ENCODE measurements at places on chromosomes 7 and 10. TPM values are rescaled to one million over a fixed set of nuclear protein-coding genes. Genes with fewer than 3 reads are reported as not detected.

GRCh38 chr7:154795014-154795413, 207.9 kb downstream of the PAXIP1 start:
- no peak for DNase-seq

PROSER2 gene
- 2.9 TPM for total RNA-seq

ASCC1 gene
- total RNA-seq, result 25.2 TPM

GRCh38 chr10:3806603-3807002, 21.6 kb upstream of the KLF6 start:
- no peak for DNase-seq

GRCh38 chr7:34776748-34777358, 118.8 kb downstream of the NPSR1 start:
- no peak for DNase-seq

TET1 gene
- 4.0 TPM for total RNA-seq

GPR85 gene
- total RNA-seq, result 1.9 TPM

DNA sequence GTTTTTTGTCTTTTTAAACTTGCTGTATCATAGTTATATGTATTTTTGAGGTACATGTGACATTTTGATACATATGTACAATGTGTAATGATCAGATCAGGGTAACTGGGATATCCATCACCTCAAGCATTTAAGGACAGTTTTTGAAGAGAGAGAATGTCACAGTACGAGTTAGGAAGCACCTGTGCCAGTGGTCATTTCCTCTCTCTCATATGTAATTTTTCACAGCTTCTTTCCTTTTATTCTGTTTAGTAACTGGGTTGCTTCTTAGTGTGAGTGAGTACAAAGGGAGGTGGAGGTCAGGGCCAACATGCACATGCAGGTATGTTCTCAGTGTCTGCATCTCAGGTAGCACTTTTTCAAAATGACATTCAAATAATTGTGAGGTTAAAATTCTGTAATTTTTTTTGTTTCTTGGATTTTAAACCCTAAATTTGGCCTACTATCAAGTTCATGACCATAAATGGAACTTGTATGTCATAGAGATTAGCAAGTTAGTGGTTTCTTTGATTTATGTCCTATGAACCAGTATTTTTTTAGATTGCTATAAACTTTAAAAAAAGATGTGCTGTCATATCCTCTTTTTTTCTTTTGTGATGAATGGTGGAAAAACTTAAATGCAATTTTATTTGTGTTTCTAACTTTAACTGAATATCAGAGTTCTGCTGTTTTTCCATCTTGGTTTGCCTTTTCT, 42.7 kb downstream of the SNX10 start:
- DNase-seq, result no peak

DNA sequence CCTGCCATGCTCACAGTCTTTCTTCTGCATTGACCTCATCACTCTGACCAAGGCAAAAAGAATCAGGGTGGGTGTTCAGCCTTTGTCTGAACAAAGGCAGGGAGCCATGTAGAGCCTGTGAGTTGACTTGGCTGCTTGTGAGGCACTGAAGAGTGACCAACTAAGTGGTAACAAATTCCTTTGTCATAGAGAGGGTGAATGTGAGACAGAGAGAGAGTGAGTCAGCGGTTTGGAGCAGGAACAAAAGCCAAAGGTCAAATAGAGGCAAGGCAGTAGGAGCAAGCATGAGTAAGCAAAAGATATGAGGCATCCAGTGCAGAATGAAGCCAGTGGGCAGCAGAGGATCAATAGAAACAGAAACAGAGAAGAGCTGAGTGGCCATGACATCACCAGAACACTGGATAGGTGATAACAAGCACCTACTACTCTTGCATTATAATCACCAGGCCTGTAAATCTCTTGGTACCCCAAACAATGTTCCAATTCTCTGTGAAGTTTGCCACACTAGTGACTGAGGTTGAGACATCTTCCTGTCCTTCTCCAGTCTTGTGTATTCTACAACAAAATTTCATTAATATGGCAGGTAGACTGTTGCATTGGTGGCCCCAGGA, 116.2 kb upstream of the LAMB4 start:
- DNase-seq, result peak; percentile 31

DNA sequence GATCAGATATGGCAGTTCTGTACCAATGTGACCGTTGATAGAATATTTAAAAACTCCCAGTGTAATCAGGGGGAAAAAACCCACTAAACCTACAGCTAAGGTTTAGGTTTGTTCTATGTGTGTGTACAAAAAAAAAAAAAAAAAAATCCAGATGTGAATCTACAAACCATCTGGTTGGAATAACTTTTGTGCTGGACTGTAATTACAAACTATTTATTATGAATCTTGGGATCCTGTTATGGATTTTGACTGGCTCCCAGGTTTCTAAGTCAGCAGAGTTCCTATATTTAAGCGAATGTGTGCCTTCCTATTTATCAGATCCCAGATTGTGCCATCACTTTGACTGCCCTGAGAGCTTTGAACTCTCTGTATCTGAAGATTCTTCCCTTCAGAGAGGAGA, 29.1 kb downstream of the BMPER start:
- DNase-seq, result no peak

DNA sequence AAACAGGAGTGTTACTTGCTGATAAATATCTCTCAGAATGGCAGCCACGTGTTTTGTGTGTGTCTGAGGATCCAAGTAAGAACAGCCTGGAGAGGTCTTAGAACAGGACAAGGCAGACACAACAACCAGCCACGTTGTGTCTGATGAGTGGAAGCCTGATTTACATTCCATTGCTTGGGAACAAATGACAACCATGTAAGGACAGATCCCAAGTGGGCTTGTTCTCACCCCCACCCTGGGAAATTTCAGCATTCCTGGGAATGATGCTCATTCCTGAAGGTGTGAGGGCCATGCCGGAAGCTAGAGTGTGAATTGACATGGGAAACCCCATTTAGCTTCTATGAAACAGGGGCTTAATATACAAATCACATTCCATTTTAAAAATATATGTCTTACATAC, 35.9 kb downstream of the IL6 start:
- DNase-seq, result no peak

SLC18A3 gene
- not detected for total RNA-seq

DNA sequence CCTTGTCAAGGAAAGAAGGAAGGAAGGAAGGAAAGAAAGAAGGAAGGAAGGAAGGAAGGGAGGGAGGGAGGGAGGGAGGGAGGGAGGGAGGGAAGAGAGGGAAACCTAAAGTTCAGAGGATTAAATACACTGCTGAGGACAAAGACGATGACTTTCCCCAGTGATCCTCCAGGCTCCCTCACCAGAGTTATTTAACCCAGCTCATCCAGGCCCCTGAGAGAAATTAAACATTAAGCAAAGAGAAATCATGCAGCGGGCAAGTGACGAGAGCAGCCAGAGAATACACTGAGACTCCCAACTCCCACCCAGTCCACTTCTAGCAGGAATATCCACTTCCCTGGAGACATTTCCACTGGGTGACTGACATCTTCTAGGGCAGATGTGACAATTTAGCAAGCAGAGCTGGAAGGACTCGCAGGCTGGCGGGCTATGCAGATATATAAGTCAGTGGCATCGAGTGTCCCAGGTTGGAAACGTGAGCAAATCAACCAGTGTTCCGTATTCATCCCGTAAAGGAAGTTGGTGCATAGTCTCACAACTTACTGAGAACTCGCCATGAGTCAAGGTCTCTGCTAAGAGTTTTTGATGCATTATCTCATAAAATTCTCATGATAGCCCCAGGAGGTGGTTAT, 48.7 kb downstream of the CALML3 start:
- no peak for DNase-seq

- DNase-seq, result peak; percentile 30
Observed at GRCh38 chr10:1737222-1738061, at the start of gene ADARB2. Gene ADARB2, minus strand, starts transcription at chr10:1737525.

LRRD1 gene
- total RNA-seq, result not detected

DNA sequence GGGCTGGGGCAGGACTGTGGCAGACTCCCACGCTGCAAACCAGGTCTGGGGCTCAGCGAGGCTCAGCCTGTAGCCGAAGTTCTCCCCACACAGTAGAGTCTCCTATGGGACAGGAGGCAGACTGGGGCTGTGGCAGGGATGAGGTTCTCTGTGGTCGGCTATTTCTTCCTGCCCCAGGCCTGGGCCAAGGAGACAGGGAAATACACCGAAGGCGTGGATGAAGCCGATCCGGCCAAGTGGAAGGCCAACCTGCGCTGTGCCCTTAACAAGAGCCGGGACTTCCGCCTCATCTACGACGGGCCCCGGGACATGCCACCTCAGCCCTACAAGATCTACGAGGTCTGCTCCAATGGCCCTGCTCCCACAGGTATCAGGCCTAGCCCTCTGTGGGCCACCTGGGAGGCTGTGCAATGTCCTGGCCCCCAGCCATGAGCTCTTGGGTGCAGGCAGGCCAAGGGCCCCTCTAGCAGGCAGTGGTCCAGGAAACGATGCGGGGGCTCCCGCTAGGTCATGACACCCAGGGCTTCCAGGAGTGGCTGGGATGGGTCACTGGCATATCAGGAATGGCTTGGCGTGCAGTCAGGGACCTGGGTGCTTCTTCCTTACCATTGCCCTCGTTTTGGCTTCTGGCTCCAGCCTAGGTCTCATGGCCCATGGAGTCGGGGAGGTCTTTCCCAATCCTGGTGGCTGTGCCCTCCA, 8.1 kb downstream of the IRF5 start:
- no peak for DNase-seq

DNA sequence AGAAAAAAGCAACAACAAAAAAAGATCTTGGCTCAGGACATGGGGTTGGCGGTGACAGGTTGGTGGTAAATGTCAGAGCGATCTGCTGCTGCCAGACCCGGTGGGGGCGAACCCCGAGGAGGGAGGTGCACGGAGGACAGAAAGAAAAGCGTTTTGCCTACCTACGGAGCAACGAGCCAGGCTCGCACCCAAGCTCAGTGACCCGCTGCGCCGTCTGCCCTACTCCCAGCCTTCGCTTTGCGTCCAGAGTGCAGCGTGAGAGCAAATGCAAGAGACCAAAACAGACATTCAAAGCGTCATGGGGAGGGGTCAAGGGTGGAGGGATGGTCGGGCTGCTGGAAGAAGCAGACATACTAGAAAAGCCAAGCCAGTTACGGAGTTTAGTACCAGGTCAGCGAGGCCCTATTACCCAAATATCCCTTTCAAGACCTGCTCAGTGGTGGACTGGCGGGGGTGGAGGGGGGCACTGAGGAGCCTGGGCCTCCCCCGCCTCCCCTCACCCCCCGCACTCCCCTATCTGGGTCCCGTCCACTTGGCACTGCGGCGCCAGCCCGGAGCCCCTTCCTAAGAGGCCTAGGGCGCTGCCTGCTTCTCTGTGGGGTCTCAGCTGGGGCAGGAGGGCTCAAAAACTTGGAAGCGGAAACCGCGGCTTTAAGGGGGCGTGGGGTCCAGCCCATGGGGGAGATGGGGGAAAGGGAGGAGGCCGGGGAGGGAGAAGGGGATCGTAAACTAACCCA, 66.9 kb downstream of the SLC29A4 start:
- no peak for DNase-seq

- DNase-seq, result no peak
Observed at GRCh38 chr7:40780460-40780859, 645.7 kb downstream of the SUGCT start.

DNA sequence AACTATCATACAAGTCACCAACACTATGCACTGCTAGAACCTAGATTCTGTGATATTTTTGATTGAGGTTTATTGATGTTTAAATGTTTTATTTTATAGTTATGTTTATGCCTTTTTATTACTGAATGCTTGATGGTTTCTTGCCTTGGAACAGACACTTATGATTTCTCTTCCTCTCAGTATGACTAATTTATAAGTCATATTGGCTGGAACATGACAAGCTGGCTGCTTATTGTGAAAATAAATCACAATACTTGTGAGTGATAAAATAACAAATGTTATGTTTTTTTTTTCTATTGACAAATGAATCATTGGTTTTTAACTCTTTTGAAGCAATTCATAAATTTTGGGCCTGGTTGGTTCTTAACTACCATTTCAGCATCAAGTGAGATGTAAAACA, 142.0 kb upstream of the MALRD1 start:
- no peak for DNase-seq

DNA sequence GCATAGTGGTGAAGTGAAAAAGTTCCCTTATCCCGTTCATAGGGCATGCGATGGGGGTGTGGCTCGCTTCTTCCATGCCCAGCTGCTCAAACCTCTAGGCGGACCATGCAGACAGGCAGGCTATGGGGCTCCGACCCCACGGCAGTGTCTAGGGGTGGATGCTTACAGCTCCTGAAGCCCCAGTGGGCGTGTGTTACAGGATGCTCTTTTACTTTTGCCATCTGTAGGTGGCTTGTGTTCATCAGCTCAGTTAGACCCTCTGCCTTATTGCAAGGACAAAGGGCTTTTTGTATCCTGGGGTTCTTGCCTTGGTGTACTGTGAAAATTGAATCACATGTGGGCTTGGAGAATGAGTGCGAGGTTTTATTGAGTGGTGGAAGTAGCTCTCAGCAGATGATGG, at the start of gene MYL10:
Gene MYL10, minus strand, starts transcription at position 126 of the 400 bp plus-strand sequence. CDS start 178 bp downstream, outside the sequence.
- DNase-seq, result no peak

DNA sequence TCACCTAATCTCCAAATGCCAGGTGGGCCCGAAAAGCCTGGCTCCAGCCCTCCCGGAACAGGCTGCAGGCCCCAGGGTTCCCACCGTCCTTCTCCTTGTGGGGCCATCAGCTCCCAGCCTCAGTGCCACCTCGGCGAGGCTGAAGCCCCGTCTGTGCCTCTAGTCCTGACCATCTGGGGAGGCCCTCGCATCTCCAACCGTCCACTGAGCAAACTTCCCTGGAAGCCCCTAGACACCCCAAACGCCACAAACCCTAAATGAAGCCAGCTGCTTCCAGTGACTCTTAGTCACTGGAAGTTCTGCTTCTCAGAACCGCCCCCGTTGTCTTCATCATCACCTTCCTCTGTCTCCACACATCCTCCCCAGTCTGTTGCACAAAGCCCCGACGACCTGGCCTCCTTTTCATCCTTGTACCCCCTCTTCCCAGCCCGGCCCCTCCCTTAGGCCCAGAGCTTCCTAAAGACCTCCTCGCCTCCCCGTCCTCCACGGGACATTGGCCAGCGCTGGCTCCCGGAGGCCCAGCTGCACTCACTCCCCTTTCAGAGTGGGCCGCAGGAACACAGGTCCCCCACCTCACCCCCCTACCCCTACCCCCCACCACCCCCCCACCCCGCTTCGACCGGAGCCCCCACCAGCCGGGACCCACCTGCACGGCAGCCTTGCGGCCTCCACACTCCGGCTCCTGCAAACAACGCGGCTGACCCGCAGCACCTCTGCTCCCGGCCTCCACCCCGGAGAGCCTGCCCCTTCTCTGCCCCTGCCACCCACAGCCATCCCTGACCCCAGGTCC, 1.1 kb upstream of the DIP2C start:
- no peak for DNase-seq

OR2A12 gene
- not detected for total RNA-seq

DNA sequence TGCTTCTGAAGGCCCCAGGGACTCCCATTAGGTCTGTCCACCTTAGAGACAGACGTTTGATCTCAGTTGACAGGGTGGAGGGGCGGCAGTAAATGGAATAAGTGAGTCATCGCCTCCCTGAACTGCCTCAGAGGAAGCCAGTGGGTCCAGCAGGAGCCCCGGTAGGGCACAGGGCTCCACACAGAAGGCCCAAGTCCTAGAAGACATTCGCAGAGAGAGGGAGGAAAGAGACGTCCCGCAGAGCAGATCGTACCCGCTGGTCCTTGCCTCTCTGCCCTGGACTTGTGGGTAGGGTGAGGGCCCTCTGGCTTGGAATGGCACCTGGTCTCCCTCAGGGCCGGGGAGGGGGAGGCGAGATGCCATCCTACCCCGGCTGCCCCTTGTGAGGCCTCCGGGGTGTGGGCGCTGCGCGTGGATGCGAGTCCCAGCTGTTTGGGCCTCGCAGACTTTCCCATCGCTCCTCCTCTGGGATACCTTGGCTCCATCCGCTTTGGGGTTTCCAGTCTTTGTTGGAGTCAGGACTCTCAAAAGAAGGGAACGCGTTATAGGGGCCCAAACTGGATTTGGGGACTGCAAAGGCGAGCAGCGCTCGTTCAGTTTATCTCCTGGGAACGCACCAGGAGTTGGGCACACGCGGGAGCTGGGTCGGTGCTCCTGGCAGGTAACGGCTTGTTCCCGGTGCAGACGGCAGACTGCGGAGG, 5.1 kb downstream of the TLX1 start:
- DNase-seq, result no peak

Measured in left cardiac atrium (tissue), 4 donors.